Ovary (tissue), 10 donors: ENCODE measurements at places on chromosomes 12 and 14.

DNA sequence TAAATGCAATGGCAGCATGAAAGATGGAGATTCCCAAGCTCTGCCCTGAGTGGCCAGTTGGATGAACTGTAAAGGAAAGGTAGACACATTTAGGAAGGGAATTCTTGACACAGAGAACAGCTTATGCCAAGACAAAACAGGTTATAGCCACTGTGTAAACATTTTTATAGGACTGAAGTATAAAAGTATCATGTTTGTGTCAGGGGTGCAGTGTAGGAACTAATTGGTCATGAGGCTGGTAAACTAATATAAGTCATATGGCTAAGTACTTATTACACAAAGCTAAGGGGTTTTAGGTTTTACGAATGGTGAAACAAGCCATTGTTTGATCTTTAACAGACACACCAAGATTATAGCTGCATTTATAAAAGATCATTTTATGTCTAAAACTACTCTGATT lies 207.7 kb upstream of the SLC16A7 start:
- no peak for DNase-seq

- DNase-seq = no peak
Observed at GRCh38 chr14:59274991-59275391, 86.5 kb downstream of the DAAM1 start.

GRCh38 chr12:23533265-23533664 lies 416.2 kb downstream of the SOX5 start:
- DNase-seq = no peak

GRCh38 chr14:52021957-52022600 lies 32.7 kb downstream of the RTRAF start:
- DNase-seq = no peak

GRCh38 chr14:23694085-23694948 lies 58.2 kb downstream of the DHRS2 start:
- DNase-seq = peak; percentile 55

DNA sequence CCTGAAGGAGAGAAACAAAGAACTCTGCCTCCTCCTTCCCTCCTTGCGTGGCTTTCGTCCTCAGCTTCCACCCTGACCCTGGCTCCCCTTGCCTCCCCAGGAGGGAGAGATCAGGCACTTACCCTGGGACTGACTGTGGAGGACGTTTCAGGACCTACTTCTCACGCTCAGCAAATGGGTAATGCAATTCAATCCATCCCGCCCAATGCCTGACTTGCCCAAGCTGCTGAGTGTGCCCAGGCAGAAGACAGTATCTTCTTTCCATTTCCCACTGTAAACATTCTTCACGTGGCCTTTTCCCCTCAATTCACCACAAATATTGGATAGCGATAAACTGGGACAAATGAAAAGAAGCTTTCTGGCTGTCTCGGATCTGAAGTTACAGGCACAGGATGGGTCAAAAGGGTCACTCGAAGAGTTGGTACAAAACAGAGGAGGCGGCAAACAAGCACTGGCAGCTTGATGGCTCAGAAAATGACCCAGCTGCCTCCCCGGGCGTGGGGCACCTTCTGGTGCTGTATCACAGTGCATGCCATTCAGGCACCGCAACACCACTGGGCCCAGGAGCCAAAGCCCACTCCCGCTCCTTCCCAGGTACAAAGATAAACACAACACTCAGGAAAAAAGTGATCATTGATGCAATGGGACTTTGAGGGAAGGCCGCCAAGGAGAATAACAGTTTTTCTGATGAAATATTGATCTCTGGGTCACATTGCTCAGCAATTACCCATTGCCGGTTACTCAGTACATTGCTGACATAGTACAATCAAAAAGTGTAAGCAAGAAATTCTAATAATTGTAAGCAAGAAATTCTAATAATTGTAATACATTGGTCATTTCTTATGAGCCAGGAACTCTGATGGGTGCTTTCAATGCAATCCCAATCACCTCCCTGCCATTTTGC lies 65.8 kb downstream of the TRIM9 start:
- no peak for DNase-seq
